ENCODE measurements at places on chromosomes 4 and X. TPM values are rescaled to one million over a fixed set of nuclear protein-coding genes. Genes with fewer than 3 reads are reported as not detected.

DNA sequence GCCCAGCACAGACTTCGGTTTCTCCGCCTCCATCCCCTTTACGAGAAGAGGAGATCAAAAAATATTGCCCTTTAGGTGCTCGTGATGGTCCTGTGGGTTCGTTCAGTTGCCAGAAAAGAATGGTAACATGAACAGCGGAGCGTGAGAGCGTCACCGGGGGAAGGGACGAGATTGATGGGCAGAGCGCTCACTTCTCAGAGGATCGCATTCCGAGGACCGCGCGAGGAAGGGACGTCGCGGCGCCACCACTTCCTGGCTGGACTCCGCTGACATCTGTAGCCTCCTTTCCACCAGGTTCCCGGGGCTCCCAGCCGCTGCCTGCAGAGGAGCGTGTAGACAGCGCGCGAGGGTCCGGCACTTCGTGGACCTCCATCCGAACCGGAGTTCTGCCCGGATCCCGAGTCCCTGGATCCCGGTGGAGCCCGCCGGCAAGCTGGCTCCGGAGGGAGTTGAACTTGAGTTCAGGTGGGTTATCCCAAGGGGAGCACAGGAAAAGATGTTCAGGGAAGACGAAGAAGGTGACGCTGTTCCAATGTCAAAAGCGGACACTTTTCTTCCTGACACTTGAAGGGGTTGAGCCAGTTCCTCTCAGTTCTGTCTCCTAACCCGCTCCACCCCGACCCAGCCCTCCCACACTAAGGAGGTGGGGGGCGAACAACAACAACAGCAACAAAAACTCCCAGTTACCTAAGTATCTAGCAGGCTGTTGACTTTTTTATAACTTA, 484 bp downstream of the GALNTL6 start:
- no peak for DNase-seq
- no peak overlapping the region for H3K27ac ChIP-seq
- H3K27me3 ChIP-seq: no peaks in the 10 kb centered on the region
- H3K4me3 ChIP-seq: no peak overlapping the region
- H3K4me1 ChIP-seq: no peaks in the 10 kb centered on the region
- H3K36me3 ChIP-seq: no peaks in the 10 kb centered on the region

- no peak overlapping the region for H3K4me3 ChIP-seq
- no peak overlapping the region for H3K27ac ChIP-seq
- no peak for DNase-seq
- H3K4me1 ChIP-seq: no peaks in the 10 kb centered on the region
Measured at GRCh38 chrX:68146054-68146453, 287.2 kb downstream of the OPHN1 start.

DNA sequence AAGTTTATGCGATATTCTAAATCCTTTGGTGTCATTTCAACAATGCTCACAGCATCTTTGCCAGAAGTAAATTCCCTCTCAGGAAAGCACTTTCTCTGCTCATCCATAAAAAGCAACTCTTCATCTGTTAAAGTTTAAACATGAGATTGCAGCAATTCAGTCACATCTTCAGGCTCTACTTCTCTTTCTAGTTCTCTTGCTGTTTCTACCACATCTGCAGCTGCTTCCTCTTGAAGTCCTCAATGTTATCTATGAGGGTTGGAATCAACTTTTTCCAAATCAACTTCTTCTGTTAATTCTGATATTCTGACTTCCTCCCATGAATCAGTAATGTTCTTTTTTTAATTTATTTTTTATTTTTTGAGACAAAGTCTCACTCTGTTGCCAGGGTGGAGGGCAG, 100.9 kb downstream of the LCORL start:
- H3K27me3 ChIP-seq: no peaks in the 10 kb centered on the region
- H3K4me1 ChIP-seq: no peaks in the 10 kb centered on the region
- no peak overlapping the region for H3K4me3 ChIP-seq
- no peaks in the 10 kb centered on the region for H3K36me3 ChIP-seq

- no peak overlapping the region for H3K4me3 ChIP-seq
- H3K4me1 ChIP-seq: no peaks in the 10 kb centered on the region
- no peaks in the 10 kb centered on the region for H3K36me3 ChIP-seq
- DNase-seq: peak; percentile 18
- H3K27ac ChIP-seq: no peak overlapping the region
Measured at GRCh38 chr4:69881173-69881773, 21.3 kb upstream of the SULT1E1 start.

DNA sequence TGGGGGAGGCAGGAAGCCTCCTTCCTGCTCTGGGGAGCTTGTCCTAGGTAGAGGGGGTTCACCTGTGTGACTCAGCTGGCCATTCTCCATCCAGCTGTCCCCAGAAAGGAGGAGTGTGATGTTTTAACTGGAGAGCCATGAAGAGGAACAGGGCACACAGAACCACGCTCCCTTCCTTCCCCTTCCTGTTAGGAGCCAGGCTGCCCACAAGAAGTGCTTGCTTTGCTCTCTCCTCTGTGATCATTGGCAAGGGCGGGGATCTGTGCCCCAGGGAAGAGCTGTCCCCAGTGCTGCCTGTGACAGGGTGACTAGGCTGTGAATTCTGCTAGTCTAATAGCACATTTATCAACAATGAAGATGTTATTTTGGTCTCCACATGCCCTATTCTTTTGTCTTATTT, 169.6 kb upstream of the GATB start:
- H3K4me1 ChIP-seq: no peaks in the 10 kb centered on the region
- DNase-seq: no peak
- no peak overlapping the region for H3K27ac ChIP-seq
- H3K27me3 ChIP-seq: peaks cover 2% of the 10 kb centered on the region

EGFL6 gene
- total RNA-seq: not detected

GRCh38 chr4:165945991-165946390, 73.0 kb downstream of the TLL1 start:
- H3K36me3 ChIP-seq: no peaks in the 10 kb centered on the region
- H3K27me3 ChIP-seq: no peaks in the 10 kb centered on the region
- H3K4me1 ChIP-seq: no peaks in the 10 kb centered on the region
- H3K27ac ChIP-seq: no peak overlapping the region
- H3K4me3 ChIP-seq: no peak overlapping the region

DNA sequence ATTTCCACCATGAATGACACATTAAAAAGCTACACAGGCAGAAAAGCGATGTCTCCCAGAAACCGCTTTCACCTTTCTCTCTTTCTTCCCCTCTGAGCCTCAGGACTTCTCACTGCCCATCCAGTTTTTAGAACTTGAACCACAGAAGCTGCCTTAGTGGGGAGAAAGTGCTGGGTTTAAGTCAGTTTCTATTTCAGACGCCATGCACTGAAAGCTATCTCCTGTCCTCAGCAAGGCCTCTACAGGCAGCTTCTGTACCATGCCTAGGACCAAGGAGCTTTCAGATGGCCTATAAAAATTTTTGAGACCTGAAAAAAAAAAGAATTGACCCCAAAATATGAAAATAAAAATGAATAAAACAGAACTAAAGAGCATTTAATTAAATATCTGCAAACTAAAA, 34.5 kb downstream of the RAB33B start:
- no peak overlapping the region for H3K4me3 ChIP-seq
- H3K36me3 ChIP-seq: no peaks in the 10 kb centered on the region
- no peak overlapping the region for H3K27ac ChIP-seq
- no peaks in the 10 kb centered on the region for H3K27me3 ChIP-seq

GRCh38 chr4:56863441-56864139, 42.1 kb upstream of the SPINK2 start:
- no peaks in the 10 kb centered on the region for H3K36me3 ChIP-seq
- no peaks in the 10 kb centered on the region for H3K27me3 ChIP-seq
- no peak overlapping the region for H3K4me3 ChIP-seq
- no peak for DNase-seq

GRCh38 chr4:110049951-110050925, 137.6 kb downstream of the EGF start:
- H3K36me3 ChIP-seq: no peaks in the 10 kb centered on the region
- DNase-seq: peak; percentile 25
- no peak overlapping the region for H3K27ac ChIP-seq
- no peaks in the 10 kb centered on the region for H3K27me3 ChIP-seq

- H3K27me3 ChIP-seq: no peaks in the 10 kb centered on the region
- H3K27ac ChIP-seq: no peak overlapping the region
- H3K4me3 ChIP-seq: no peak overlapping the region
Measured at GRCh38 chrX:47380268-47380667, 9.9 kb downstream of the ZNF157 start.

DNA sequence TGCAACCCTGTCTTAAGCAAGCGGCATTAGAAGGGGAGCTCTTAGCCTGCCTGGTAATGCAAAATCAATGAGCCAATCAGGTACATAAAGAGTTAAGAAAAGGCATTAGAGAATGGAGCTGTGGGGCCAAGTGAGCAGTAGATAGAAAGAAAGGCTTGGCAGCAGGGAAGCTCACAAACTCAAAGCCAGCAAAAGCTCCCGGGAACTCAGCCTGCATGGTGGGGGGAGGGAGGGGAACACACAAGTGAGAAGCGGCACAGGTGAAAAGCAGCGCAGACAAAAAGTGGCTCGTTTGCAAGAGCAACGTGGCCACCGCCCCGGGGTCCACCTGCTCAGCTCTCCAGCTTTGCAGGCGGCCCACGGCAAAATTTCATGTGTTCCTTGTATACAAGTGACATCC, 818.5 kb downstream of the FAM133A start:
- no peak overlapping the region for H3K27ac ChIP-seq
- no peaks in the 10 kb centered on the region for H3K27me3 ChIP-seq
- no peak overlapping the region for H3K4me3 ChIP-seq

F9 gene
- 0.08 TPM for total RNA-seq

DNA sequence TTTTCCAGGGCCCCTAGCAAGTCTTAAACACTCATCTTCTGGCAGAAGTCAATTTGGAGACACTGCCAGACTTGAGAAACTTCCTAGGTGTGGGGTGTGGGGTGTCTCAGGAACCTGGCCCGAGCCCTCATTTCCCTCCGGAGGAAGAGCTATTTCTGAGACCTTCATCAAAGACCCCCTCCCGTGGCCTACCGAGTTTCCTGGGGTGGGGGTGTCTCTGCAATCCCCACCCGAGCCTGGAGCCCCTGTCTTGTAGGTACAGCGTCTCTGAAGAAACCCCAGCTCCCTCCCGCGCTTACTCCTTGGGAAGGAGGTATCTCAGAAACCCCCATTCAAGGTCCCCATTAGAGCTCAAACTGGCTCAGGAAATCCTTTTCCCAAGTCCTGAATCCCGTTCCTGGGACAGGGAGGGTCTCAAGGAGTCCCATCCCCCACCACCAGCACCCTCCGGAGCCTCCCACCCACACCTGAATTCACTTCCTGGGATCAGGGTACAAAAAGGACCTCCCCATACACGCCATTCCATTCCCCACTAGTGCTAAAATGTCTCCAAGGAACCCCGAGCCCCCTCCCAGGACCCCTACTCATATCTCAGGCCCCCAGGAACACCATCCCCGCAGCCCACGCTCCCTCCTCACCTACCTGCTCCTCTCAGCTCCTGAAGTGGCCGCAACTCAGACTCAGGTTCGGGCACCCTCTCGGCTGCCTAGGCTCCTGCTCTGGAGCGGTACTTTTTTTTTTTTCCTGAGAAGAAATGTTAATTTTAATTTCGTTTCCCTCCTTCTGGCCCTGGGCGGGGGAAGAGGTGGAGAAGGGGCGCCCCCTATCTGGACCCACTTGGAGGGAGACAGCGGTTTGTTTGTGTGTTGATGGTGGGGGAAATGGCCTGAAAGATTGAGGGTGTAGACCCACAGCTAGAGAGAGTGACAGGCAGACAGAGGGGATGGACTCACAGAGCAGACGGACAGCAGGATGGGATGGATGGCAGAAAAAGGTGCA, 1.1 kb downstream of the SLC38A5 start:
- no peaks in the 10 kb centered on the region for H3K27me3 ChIP-seq
- H3K4me3 ChIP-seq: no peak overlapping the region
- no peaks in the 10 kb centered on the region for H3K4me1 ChIP-seq
- no peaks in the 10 kb centered on the region for H3K36me3 ChIP-seq

GRCh38 chr4:135732448-135732847, 1530.9 kb upstream of the PABPC4L start:
- DNase-seq: no peak
- no peak overlapping the region for H3K4me3 ChIP-seq
- H3K27me3 ChIP-seq: no peaks in the 10 kb centered on the region
- H3K27ac ChIP-seq: no peak overlapping the region
- H3K4me1 ChIP-seq: no peaks in the 10 kb centered on the region

- no peak overlapping the region for H3K4me3 ChIP-seq
- DNase-seq: no peak
- peak overlapping the region; percentile 23 for H3K27ac ChIP-seq
- H3K27me3 ChIP-seq: no peaks in the 10 kb centered on the region
Measured at GRCh38 chr4:187235456-187236170, 512.0 kb upstream of the FAT1 start.

FAM47A gene
- total RNA-seq: not detected

INTS6L gene
- 19.6 TPM for total RNA-seq

DNA sequence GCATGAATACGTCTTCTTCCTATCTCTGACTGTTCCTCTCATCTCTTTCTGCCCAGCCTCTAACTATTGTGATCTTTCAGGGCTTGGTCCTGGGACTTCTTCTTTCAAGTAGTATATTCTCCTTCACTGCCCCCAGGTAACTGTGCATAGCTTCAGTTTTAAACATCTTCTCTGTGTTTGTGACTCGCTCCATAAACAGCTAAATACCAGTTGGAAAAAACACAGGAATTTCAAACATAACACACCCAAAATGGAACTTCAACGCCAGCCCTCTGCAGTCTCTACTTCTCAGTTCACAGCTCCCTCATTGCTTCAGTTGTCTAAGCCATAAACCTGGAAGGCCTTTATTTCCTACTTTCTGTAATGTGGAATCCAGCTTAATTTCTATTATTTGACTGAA, 16.6 kb downstream of the TRIML2 start:
- H3K4me3 ChIP-seq: no peak overlapping the region
- H3K4me1 ChIP-seq: no peaks in the 10 kb centered on the region
- H3K27ac ChIP-seq: no peak overlapping the region
- no peaks in the 10 kb centered on the region for H3K36me3 ChIP-seq
- DNase-seq: no peak

CXCL1 gene
- 12.8 TPM for total RNA-seq

PDE5A gene
- 114 TPM for total RNA-seq

DNA sequence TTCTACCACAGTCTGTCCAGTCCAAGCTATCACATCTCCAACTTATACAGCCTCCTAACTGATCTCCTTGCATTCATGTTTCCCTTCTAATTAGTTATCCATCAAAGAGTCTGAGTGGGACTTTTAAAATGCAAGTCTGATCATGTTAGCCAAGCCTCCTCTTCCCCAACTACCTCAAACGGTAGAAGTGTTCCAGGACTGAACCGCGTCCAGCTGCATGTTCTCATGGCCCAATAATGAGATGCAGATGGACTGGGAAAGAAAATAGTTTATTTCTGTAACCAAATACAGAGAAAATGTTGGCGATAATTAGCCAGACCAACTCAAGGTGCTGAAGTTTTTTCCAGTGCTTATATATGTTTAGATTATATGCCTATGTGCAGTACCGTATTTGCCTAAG, 46.6 kb upstream of the PPP1R2C start:
- DNase-seq: no peak
- H3K4me1 ChIP-seq: no peaks in the 10 kb centered on the region
- H3K4me3 ChIP-seq: no peak overlapping the region

DNA sequence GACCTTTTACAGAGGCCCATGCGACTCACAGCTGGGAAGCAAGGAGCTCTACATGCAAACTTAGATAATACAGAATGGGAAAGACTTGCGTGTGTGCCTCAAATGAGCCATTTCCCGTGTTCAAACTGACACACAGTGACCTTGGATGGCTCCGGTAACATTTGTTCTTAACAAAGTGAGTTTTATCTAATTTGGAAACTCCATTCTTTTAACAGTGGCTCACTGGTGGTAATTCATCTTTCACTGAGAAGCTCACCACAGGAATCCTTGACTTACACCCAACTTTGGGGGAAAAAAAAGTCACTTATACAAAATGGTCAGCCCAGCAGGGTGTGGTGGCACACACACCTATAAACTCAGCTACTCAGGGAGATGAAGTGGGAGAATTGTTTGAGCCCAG, 190.6 kb downstream of the LDB2 start:
- H3K4me3 ChIP-seq: no peak overlapping the region
- H3K4me1 ChIP-seq: no peaks in the 10 kb centered on the region
- no peak for DNase-seq
- no peaks in the 10 kb centered on the region for H3K27me3 ChIP-seq
